ENCODE measurements at places on chromosomes 11 and 22.

DNA sequence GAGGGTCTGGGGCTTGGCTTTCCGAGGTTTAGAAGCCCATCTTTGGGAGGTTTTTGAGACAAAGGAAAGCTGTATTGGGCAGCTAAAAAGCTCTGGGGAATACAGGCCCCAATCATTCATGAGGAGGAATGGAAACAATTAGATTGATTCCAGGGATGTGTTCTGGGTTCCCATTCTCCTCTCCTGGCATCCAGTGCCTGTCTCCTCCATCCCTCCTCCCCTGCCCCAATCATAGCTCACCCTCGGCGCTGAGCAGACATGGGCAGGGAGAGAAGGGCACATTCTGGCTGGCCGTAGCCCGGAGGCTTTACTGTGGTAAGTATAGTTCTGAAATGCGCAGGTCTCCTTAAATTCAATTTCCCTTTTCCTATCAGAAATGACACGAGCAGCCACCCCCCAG lies 42.4 kb downstream of the ABTB2 start:
- DNase-seq = no peak

DNA sequence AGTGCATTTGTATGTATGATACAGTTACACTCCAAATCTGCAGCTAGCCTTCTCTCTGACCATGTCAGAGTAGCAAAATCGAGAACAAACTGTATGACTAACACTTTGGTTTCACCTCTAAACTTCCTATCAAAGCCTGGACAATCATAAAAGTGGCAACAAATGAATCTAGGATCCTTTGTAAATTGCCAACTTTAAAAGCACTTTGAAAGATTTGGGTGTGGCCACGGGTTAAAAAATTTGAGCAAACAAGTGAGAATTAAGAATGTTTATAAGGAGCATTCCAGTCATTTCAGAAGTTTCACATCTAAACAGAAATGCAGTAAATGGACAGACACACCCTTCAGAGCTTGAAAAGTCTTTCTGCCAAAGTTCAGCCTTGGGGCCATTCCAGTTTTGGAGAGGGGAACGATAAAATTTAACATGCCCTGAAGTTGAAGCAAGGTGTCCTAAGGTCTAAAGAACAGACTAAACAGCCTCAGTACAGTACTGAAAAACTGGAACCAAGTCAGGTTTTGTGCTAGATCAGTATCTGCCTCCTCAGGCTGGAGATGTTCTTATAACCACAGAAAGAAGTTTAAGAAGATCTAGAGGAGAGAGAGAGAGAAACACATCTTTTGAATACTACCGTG lies 181.9 kb upstream of the BDNF start:
- no peak for DNase-seq

- DNase-seq = no peak
Observed at GRCh38 chr11:104653407-104653806, 244.9 kb downstream of the CASP12 start.

GRCh38 chr11:27095887-27096286 lies 55.3 kb downstream of the BBOX1 start:
- DNase-seq = no peak

DNA sequence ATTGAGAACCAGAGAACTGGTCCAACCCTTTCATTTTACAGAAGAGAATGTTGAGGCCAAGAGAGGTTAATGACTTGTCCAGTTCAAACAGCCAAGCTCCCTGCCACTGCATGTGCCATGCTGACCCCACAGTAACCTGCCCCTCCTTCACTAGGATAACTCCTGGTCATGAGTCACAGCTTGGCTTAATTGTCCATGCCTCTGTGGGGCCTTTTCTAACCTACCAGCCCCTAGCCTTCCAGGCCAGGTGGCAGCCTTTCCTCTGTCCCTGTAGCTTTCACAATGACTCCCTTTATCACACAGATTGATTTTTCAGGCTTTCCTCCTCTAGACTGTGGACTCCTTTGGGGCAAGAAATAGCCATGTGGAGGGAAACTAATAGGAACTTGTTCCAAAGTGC lies 97.2 kb downstream of the PIWIL4 start:
- no peak for DNase-seq

DNA sequence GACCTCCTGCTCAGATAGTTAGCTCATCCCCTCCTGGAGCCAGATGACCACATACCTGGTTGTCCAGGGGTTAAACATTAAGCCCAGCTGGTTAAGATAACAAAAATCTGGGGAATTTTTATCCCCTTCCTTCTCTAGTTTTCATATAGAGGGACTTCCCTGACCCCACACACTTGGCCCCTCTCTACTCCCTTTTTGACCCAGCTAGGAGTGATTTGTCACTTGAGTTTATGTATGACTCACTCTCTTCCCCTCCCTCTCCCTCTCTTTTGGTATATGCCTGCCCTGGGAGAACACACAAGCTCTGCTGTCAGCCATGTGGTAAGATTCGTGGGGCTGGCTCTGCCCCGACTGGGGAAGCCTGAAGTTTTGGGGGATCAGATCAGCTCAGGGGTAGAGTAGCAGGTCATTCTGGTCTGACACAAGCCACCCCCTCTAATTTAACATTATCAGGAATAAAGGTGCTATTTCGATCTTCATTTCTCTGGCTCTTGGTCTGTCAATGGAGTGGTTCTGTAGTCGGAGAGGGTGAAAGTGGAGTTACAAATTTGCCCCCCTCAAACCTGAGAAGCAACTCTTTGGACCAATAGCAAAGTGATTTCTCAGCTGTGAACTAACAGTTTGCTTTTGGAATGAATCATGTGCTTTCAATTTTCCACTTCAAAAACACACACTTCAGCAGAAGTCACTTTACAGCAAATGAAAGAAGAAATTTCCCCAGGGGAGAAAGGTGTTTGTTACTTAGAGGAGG lies 415.3 kb upstream of the CADM1 start:
- DNase-seq = peak; percentile 27

GRCh38 chr11:124776865-124777645 lies 15.0 kb upstream of the ESAM start:
- no peak for DNase-seq

DNA sequence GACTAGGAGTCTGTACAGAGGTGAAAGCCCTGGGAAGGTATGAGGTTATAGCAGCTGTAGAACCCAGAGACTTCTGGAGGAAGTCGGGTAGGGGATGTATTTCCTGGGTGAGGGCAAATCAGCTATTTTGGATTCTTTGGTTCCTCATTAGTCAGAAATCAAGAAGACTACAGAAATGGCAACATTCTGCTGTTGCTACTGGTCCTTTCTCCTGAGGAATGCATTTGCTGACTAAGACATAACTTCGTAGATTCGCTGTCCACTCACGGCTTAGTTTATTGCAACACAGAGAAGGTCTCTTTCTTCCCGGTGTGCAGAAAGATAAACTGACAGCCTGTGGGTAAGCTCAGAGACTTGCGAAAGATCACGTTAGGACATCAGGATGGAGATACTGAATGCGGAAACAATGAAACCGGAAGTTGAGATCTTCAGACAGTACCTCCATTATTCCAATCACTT lies 25.3 kb upstream of the SESN3 start:
- no peak for DNase-seq

- DNase-seq = peak; percentile 95
Observed at GRCh38 chr11:94731880-94732601, 36.1 kb upstream of the AMOTL1 start.

DNA sequence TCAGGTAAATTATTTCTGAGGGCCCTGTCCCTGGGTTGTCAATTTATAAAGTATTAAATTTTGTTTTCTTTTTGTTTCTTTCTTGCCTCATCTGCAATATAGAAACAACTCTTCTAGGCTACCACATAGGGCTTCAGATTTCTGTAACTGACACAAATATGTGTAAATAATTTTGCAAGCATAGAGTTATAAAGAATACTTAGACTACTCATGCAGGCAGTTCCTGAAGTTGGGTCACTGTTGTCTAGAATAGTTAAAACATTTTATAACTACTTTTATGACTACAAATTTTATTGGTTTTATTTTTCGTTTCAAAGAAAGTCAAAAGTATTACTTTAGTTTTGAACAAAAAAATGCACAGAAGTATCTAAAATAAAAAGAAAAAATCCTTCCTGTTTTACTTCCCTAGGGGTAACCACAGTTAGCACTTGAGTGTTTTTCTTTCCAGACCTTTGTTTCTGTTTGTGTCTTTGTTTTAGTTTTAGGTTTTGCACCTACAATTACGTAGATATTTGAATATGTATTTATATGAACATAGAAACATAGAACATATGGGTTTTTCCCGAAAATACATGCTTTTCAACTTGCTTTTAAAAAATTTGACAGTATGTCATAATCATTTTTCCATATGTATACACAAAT lies 12.4 kb upstream of the TMEM123 start:
- no peak for DNase-seq

DNA sequence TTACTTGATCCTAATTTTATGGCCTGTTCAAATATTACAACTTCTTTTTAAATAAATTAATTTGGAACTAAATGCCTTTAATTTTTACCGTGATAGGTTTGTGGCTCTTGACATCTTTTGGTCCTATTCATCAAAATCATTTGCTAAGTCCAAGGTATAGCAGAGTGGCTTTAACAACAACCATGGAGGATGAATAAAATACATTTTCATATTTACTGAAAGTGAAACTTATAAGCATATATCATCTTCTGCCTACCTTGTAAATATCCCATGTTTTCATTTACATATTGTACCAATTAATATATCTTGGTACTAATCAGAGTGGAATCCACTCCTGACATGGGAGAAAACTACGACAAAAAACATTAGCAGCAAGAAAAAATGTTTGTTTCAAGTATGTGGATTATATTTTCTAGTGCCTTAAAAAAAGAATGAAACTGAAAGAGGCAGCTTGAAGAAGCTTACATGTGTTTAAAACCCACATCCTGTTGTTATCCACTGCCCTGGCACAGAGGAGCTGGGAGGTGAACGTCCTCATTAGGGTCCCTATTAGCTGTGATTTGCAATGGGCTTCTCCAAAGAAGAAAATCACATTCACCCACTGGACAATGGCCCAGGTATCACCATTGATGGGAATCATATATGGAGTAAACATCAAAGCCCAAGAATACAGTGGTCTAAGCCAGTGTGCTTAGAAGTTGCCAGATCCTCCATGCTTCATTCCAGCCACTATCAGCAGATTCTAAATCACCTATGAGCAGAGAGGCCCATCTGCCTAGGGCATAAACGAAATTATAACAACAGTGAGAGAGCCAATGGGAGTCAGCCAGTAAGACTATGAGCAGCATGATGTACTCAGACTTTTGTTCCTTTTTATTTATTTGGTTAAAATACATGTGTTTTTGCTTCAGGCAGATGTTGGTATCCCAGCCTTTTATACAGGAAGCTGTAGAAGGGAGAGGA lies 84.7 kb downstream of the MAML2 start:
- no peak for DNase-seq

- no peak for DNase-seq
Observed at GRCh38 chr22:30386608-30386959, 627 bp downstream of the RNF215 start.

DNA sequence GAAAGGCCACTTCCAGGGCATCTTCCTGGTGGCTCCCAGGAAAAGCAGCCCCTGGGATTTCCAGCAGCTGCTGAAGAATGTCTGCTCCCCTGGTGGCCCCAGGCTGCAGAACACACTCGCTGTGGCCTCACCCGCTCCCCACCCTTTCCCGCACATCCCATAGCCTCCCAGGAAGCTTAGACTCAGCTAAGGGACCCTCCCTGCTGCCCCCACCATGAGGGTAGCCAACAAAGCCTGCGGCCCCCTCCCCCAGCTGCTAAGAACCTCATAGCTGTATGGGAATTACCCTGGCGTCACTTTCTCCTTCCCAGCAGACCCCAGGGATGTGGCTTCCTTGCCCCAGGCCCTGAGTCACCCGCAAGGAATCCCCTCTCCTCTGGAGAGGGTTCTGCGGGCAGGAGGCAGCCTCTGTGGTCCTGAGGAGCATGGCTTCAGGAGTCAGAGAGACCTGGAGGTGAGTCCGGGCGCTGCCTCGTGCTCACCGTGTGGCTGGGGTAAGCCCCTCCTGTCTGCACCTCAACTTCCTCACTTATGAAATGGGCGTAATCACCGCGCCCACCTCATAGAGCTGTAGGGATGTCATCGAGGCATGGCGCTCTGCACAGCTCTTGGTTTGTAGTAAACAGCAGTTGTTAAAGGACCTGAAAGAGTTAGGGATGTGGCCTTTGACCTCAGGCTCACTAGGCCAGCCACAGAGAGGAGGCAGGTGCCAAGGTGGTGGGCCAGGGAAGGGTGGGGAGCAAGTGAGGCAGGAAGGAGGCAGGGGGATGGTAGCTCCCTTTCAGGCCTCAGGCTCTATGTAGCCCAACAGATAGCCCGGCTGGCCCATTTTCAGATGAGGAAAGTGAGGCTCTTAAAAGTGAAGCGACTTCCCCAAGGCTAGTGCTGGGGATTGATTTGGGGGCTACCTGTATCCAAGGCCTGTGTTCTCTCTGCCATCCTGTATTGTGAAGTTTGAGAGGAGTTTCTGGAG lies 71.2 kb downstream of the LRRC32 start:
- DNase-seq = no peak

DNA sequence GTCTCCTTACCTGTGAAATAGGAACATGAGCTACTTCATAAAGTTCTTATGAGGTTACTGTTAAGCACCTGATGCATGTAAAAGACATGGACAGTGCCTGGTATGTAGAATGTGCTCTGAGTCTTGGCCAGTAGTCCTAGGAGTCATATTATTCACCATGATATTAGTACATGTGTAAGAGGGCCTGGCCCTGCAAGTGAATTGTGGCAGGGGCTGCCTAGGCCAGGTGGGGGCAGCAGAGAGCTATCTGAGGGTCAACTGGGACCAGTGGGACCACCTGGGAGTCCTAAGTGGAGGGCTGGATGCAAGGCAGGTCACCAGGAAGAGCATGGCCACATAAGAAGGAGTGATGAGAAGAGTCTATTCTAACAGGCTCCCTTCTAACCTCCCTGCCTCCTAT lies 529.5 kb downstream of the SOX6 start:
- no peak for DNase-seq

GRCh38 chr11:112425121-112425520 lies 164.5 kb upstream of the PLET1 start:
- no peak for DNase-seq

- peak; percentile 48 for DNase-seq
Observed at GRCh38 chr11:19380375-19380774, 139.6 kb upstream of the E2F8 start.

- no peak for DNase-seq
Observed at GRCh38 chr11:106344394-106344793, 266.9 kb downstream of the AASDHPPT start.

DNA sequence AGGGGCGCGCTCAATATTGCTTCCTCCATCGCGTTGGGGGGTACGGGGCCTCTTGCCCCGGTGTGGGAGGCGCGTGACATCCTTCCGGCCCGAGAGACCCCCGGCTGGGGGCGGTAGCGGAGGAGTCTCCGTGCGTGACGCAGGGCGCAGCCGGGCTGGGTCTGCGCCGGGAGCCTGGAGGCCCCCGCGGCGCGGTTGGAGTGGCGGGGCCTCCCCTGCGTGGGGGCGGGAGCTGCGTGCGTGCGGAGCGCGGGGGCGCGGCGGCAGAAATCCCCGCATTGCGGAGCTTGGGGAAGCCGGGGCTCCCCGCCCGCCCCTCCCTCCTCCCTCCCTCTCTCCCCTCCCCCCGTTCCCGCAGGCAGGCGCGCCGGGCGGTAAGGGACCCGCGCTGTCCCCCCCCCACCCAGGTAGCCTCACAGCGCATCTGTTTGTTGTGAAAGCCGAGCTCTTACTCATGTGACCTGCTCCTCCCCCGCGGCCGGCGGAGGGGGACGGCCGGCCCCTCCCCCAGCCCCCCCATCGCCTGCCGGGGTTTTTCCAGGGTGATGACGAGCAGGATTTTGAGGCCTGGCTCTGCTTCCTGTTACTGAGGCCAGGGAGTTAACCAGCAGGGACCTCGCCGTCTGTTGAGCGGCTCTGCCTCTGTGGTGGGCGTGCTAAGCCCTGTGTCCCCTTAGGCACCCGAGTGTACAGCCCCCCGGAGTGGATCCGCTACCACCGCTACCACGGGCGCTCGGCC lies 1.6 kb downstream of the PIM3 start:
- DNase-seq = peak; percentile 80
